Lower leg skin (tissue), 4 donors: ENCODE measurements at places on chromosomes 6 and 20. TPM values are rescaled to one million over a fixed set of nuclear protein-coding genes. Genes with fewer than 3 reads are reported as not detected.

MANEA gene
- total RNA-seq, result 9.3 TPM

RHAG gene
- total RNA-seq, result not detected

INSM1 gene
- total RNA-seq, result 0.11 TPM

SALL4 gene
- total RNA-seq, result 0.13 TPM

TRIM10 gene
- total RNA-seq, result 0.13 TPM

STMND1 gene
- not detected for total RNA-seq

SPAG4 gene
- 2.5 TPM for total RNA-seq

ECT2L gene
- total RNA-seq, result 0.10 TPM

CCN6 gene
- 1.9 TPM for total RNA-seq

NDRG3 gene
- 16.6 TPM for total RNA-seq

MMP24 gene
- total RNA-seq, result 0.71 TPM

PRSS16 gene
- total RNA-seq, result 11.2 TPM

MUC21 gene
- total RNA-seq, result not detected
